ENCODE measurements at places on chromosomes 4 and X.
A peak's percentile ranks its signal among the peaks of the same experiment; 100 is the strongest.

GRCh38 chrX:152299787-152300186 is 151.3 kb downstream of the GABRA3 start:
- no peak for DNase-seq

GRCh38 chr4:155690044-155690837 is 23.6 kb downstream of the GUCY1A1 start:
- no peak for DNase-seq

GRCh38 chrX:1167466-1167865 is 45.0 kb downstream of the CRLF2 start:
- DNase-seq, result no peak

DNA sequence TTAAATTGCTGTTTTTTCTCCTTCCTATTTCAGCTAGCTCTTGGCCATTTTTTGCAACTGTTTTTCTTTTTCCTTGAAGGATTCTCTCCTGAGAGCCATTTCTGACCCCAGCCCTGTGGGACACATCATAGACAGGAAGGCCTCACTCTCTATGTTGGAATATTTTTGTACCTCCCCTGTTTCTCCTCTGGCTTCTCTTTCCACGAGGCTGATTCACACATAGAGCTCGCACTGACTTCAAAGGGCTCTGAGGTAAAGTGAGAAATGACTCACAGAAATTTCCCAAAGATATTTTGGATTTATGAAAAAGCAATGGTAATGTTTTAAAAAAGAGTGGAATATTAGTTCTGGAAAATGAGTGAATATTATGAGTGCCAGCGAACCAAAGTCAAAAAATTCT is 181.7 kb upstream of the IGFBP7 start:
- no peak for DNase-seq

- peak; percentile 70 for DNase-seq
These were observed 124.7 kb upstream of the CPEB2 start for GRCh38 chr4:14877246-14878225.

DNA sequence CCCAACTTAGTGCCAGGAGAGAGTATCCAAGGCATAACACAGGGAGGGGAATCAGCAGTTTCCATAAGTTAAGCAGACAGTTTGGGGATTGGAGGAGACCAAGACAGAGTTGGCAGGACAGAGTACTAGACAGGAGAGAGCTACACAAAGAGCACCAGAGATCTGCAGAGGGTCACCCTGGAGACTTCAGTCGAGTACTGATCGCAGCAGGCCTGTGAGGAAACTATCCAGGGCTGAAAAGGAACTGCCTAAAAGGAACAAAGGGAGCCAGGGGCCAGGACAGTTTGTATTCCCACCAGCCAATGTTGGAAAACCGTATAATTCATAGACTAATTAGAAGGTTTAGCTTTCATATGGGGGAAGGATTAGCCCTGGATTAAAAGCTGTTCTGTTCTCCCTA is 80.6 kb upstream of the ENPP6 start:
- peak; percentile 15 for DNase-seq

DNA sequence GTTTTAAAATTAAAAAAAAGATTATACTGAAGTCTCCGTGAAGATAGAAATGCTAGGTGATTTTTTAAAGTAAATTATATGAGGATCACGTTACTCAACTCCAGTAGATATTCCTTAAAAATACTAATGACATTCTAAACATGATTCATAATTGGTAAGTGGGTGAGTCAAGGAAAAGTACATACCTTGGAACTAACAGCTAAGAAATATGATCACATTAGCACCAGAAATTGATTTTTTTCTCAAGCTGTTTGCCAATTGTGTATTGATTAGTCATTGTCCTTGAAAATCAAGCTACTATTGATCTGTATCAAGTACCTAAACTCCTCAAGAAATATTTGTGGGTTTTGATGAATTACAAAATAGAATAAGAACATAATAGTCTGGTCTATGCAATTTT is 362.6 kb upstream of the PPP1R2C start:
- DNase-seq, result no peak

DNA sequence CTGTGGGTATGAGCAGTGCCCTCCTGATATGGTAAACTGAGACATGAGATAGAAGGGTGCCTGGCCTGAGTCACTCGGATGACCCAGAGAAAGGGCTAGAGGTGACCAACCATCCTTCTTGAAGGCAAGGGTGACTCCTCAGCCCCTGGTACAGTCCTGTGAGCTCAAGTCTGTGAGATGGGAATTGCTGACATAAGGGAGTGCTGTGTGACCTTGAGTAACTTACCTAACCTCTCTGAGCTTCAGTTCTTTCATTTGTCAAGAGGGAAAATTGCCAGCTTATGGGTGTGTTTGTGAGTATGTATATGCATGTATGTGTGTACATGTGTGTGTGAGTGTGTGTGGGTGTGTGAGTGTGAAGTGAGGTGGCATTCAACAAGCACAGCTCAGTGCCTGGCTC is 210.4 kb upstream of the PSAPL1 start:
- no peak for DNase-seq

- peak; percentile 67 for DNase-seq
These were observed 730 bp downstream of the MANBA start for GRCh38 chr4:102759831-102760644.

- no peak for DNase-seq
These were observed 2.3 kb upstream of the FNIP2 start for GRCh38 chr4:158766434-158767044.

DNA sequence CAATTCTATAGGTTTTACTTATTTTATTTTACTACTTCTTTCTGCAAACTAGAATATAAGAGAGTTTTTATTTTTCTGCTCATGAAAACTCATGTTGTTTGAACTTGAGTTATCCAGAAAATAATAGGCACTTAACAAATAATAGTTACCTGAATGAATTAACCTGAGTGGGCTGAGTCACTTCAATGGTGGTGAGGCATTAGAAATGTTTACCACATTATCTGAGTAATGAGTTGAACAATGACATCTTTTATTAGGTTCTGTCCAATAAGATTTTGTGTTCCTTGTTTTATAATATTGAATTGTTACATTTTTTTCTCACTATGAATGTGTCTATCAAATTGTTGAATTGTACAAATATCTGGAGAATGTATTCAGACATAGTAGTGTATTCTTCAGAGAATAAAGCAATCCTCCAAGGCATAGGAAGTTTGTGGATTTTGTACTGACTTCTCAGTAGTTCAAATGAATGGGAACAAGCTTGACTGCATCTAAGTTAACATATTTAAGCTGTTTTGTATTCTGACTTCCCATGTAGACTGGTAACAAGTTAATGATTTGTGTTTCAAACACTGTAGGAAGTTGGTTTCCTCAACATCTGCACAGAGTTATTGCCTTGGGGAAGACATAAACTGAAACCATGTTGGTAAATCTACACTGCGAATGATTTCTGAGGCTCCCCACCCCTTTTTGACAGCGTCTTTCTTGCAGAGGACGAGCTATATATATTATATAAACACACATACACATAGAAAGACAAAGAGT is 1808.9 kb upstream of the TENM3 start:
- no peak for DNase-seq

GRCh38 chrX:30196322-30196721 is 19.0 kb upstream of the MAGEB2 start:
- peak; percentile 6 for DNase-seq

GRCh38 chrX:150361070-150361776 is 1.9 kb upstream of the MAMLD1 start:
- no peak for DNase-seq

DNA sequence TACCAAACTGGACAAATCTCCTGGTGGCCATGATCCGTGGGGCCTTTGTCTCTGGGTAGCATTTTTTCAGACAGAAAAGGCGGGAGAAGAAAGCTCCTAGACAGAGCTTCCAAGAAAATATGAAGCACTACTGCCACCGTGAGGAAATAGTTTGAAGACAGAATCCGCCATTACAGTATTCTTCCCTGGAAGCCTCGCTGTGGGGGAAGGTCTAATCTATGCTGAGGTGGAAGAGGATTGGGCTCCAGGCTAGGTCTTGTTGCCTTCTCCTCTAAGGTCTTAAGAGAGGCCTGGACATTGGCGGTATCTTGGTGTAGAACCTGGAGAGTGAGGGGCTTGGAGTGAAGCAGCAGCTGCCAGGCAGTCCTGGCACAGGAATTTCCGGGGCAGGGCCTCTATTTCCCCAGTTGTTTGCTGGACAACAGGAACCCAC is 218.9 kb downstream of the OR13H1 start:
- DNase-seq, result no peak

GRCh38 chrX:17923546-17923945 is 62.4 kb upstream of the RAI2 start:
- no peak for DNase-seq

DNA sequence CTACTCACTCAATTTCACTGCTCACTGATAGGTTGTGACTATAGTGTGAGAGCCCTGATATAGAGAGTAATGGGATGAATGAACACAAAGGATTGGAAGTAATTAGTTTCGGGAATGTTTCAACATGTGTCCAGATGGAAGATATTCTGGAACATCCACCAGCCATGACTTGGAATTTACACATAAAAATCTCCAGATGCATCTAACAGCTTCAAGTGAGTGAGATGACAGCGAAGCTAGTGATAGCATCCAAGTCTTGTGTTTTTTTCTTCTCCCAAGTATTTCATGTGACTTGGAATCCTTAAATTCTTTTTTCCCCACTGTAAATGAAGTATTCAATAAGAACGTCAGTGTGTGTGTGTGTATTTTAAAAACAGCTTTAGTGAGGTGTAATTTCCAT is 82.1 kb downstream of the CLDN34 start:
- no peak for DNase-seq

DNA sequence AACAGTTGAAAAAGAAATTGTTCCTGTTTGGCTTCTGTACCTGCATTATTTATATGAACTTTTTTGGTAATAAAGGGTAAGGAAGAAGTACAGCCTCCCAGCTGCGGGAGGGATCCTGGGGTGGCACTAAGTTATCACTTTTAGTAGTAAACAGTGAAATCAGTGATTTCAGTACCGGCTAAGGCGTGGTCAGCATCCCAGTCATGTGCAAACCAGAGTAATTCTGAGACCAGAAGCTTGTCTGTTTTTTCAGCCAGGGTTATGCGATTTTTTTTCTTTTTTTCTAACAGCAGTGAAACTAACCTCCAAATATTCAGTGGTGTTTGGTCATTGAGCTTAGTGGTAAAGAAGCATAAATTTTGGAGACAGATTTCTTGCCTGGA is 3.3 kb downstream of the EGF start:
- no peak for DNase-seq

DNA sequence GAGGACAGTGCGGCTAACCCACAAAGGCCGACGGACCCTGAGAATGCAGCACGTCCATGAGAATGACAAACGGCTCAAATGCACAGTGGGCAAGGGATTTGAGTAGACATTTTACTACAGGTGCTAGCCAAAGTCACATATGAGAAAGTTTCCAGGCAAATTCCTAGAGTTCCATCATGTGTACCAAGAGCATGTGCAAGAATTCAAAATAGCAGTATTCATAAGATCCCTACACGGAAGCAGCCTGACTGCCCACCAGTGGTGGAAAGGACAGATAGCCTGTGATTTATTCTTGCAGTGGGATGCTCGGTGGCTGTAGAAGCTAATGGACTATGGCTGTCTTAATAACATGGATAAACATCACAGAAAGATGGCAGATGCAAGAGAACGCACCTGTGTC is 68.0 kb downstream of the RGS12 start:
- DNase-seq, result no peak

- DNase-seq, result peak; percentile 51
These were observed 893 bp downstream of the RLIM start for GRCh38 chrX:74613370-74614092.

DNA sequence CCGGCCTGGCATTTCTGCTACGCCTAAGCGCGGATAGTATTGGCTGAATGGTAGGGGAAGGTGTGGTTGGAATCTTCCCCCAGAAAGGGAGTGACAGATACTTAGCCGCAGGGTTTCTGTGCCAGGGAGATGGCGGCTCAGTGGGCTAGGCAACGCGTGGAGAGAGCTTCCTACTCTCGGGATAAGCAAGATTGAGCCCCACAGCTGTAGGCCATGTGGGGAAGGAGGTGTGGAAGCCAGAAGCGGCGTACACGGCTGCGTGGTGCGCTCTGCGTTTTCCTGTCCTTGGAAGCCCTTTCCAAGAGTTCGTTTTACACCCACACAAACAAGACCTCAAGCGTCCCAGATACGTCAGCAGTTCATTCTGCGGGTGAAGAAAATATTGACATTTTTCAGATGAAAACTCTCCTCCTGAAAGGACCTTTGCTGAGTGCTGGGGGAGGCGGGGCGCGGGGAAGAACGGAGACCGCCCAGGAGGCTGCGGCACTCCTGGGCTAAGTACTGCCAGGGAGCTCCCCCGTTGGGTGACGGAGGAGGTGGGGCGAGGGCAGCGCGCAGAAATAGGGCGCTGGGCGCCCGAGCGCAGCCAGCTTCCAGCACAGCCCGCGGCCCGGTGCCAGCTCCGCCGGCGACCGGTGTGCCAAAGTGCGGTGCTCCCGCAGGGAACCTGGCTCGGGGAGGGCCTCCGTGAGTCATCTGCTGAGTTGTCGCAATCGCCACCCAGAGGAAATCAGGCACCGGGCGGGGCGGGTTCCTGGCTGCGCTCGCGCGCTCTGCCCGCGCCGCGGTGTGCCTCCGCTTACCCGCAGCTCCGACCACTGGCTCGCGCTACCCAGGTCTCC is at the start of gene GPAT3:
TSS of gene GPAT3 (plus strand) at position 589 of the 842 bp plus-strand sequence. CDS start 515 bp downstream, outside the sequence.
- peak; percentile 54 for DNase-seq

GRCh38 chr4:154942176-154942575 is 161.1 kb downstream of the RBM46 start:
- no peak for DNase-seq

DNA sequence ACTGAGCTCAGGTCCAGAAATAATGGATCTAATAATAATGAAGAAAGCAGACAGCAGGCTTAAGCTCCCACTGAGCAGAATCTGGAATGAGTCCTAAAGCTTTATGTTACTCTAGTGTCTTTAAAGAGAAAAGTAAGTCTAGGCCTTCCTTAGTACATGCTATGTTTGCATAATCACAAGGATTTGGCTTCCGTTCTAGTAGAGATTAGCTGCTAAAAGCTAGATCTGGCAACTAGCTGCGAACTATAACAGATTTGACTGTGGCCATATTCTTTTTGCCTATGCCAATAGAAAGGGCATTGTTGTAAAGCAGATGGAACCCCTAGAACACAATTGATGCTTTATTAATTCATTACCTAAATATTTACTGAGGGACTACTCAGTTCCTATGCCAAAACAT is 19.0 kb downstream of the COX7B2 start:
- DNase-seq, result no peak

- no peak for DNase-seq
These were observed 39.2 kb downstream of the FAM241A start for GRCh38 chr4:112184438-112184837.
